ENCODE measurements at places on chromosomes 7 and 10. TPM values are rescaled to one million over a fixed set of nuclear protein-coding genes. Genes with fewer than 3 reads are reported as not detected.

DNA sequence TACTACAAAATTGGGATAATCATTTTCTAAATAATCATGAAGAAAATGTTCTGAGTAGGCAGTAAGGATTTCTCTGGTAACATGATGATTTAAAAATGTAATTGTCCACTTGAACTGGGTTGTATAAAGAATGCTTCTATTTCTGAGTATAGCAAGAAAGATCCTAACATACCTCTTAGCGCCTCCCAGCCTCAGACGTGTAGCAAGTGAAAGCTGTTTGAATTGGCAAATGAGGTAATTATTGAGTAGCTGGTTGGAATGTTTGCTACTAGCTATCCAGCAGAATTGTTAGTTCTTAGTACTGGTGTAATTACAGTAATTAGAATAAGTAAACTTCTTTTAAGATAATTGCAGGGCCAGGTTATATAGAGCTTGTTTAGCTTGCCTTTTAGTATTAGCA lies 47.9 kb downstream of the SEPTIN7 start:
- no peak overlapping the region for H3K4me3 ChIP-seq
- no peak for DNase-seq
- peaks cover 3% of the 10 kb centered on the region for H3K4me1 ChIP-seq
- no peaks in the 10 kb centered on the region for H3K27me3 ChIP-seq

DNA sequence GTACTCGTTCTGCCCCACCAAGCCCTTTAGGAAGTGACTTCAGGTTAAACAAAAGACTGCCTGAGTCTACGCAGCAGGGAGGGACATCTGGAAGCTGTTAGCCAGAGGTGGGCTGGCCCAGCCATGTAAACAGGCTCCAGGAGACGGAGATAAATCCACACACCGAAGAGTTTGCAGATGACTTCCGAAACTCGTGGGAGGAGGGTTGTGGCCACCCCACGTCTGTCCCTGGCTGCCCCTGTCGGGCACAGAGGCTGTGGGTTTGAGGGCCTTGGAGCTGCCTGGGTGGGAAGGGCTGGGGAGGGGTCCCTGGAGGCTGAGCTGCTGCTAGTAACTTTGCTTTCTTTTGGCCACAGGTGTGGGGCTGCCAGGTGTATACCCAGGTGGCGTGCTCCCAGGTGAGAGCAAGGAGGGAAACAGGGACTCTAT lies 15.6 kb downstream of the ELN start:
- no peak overlapping the region for H3K27ac ChIP-seq
- H3K4me1 ChIP-seq: no peaks in the 10 kb centered on the region
- H3K4me3 ChIP-seq: no peak overlapping the region

DNA sequence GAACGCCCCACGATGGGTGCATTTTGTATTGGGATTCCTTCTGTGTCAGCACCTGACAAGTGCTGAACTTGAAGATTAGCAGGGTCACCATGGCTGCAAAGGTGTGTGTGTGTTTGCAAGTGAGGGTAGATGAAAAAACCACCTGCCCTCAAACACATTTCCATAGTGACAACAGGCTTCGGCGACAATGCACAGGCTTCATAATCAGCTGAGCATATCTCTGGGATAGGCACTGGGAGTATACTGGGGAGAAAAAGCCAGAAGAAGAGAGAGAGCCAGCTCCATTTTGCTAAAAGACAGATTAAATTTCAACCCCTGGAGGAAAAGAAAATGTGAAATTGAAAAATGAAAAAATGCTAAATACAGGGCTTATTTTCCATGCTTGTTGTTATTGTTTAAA lies 656.1 kb downstream of the INHBA start:
- no peaks in the 10 kb centered on the region for H3K36me3 ChIP-seq
- H3K4me3 ChIP-seq: no peak overlapping the region
- no peak for DNase-seq
- no peaks in the 10 kb centered on the region for H3K4me1 ChIP-seq
- H3K27ac ChIP-seq: no peak overlapping the region

GRCh38 chr7:17952387-17952786 lies 12.1 kb upstream of the SNX13 start:
- no peaks in the 10 kb centered on the region for H3K36me3 ChIP-seq
- DNase-seq: no peak
- no peak overlapping the region for H3K4me3 ChIP-seq
- H3K4me1 ChIP-seq: no peaks in the 10 kb centered on the region
- H3K27ac ChIP-seq: no peak overlapping the region

DNA sequence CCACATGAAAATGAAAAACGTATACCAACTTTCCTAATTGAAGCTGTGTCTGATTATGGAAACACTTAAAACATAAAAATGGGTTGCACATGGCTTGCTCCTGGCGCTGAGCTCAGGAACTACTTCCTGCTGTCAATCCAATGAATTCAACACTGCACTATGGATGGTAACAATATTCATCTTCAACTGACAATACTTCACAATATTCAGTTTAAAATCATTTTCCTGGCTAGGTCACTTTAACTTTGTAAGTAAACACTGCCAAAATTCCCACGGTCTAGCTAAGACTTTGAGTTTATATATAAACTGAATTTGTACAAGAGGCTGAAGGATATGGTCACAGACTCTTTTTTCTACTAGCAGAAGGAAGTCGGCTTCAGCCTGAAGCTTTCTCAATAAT lies 556.9 kb downstream of the TNS3 start:
- no peak for DNase-seq
- H3K4me3 ChIP-seq: no peak overlapping the region
- H3K4me1 ChIP-seq: no peaks in the 10 kb centered on the region
- H3K36me3 ChIP-seq: no peaks in the 10 kb centered on the region
- H3K27ac ChIP-seq: no peak overlapping the region

GRCh38 chr7:121023683-121024511 lies 35.4 kb downstream of the CPED1 start:
- no peak for DNase-seq
- H3K36me3 ChIP-seq: no peaks in the 10 kb centered on the region
- H3K27me3 ChIP-seq: no peaks in the 10 kb centered on the region

DNA sequence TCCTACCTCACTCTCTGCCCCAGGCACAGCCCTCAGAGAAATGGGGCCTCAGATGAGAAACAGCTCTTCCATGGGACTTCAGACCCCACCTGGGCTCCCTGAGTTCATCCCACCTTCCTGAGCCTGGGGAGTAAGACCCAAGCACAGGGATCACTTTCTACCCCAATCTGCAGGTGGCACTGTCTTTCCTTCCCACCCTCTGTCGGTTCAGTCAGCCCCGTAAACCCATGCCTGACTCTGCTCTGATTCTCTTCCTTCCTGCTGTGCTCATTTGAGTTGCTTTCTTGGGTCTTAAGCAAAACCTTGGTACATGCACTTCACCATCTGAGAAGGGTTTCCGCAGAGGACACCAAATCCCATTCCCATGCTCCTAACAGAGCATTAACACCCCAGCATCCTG lies 306.4 kb upstream of the CDC14C start:
- no peak for DNase-seq
- no peaks in the 10 kb centered on the region for H3K27me3 ChIP-seq
- no peak overlapping the region for H3K4me3 ChIP-seq
- no peaks in the 10 kb centered on the region for H3K4me1 ChIP-seq

DNA sequence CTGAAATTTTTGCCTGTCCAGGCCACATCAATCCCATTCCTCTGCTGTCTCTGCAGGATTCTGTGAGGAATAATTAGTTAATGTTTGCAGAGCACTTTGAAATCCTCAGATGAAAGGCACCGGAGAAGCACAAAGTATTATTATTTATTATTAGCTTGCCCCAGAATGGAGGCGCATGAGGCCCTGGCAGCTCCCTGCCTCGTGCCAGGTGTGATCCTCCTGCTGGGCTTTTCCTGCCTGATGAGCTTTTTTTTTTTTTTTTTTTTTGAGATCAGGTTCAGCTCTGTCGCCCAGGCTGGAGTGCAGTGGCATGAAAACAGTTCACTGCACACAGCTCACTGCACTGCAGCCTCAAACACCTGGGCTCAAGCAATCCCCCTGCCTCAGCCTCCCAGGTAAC lies 65.2 kb downstream of the TCF7L2 start:
- H3K36me3 ChIP-seq: no peaks in the 10 kb centered on the region
- no peak for DNase-seq
- no peaks in the 10 kb centered on the region for H3K4me1 ChIP-seq
- H3K27me3 ChIP-seq: no peaks in the 10 kb centered on the region

DNA sequence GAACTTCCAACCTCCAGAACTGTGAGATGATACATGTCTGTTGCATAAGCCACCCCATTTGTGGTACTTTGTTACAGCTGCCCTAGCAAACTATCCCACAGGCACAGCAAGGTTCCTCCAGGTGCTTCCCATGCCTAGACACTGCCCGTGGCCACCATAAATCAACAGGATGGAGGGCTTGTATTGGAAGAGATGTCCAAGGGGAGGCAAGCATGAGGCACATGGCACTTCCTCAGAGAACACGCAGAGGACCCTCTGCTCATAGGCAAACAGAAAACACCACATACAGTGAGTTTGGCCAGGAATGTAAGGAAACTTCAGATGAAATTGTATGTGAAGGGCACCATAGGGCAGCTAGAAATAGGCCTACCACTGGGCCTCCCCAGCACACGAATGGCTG lies 291.1 kb downstream of the GRID1 start:
- no peaks in the 10 kb centered on the region for H3K27me3 ChIP-seq
- no peaks in the 10 kb centered on the region for H3K4me1 ChIP-seq
- H3K36me3 ChIP-seq: no peaks in the 10 kb centered on the region
- peak; percentile 1 for DNase-seq
- no peak overlapping the region for H3K27ac ChIP-seq

- no peaks in the 10 kb centered on the region for H3K27me3 ChIP-seq
- H3K4me1 ChIP-seq: peaks cover 11% of the 10 kb centered on the region
- H3K36me3 ChIP-seq: no peaks in the 10 kb centered on the region
- H3K4me3 ChIP-seq: no peak overlapping the region
- DNase-seq: peak; percentile 32
- H3K27ac ChIP-seq: no peak overlapping the region
These were observed 182.0 kb downstream of the CUX1 start for GRCh38 chr7:101999393-101999792.

DNA sequence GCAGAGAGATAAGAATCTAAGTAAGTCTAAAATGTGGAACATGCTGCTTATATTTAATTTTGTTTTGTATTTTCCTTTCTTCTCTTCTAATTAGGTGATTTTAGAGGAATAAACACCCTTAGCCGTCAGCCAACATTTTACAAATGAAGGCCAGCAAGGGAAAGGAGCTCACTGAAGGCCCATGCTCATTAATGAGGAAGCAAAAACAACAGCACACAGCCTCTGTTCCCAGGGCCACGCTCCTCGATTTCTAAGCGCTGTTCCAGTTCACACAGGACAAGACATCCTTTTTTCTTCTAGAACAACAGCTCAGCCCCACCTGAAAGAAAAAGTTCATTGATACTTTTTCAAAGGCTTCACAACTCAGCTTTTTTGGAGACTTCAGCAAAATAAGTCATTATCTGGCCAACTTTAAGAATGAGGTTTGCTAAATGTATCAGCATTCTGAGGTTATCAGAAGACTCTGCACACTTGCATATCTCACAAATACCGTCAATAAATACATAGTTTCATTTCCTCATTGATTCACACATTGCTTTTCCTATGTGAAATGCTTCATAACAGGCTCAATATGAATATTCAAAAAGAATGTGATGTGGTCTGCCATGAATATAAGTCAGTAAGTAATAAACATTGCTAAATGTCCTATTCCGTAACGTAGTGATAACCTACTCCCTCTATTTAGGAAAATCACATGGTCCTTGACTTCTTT lies 34.8 kb upstream of the SFMBT2 start:
- no peak overlapping the region for H3K27ac ChIP-seq
- no peak for DNase-seq
- H3K4me1 ChIP-seq: no peaks in the 10 kb centered on the region
- H3K27me3 ChIP-seq: no peaks in the 10 kb centered on the region
- H3K36me3 ChIP-seq: no peaks in the 10 kb centered on the region

GRCh38 chr7:8724080-8724718 lies 290.8 kb downstream of the NXPH1 start:
- H3K4me3 ChIP-seq: no peak overlapping the region
- no peaks in the 10 kb centered on the region for H3K36me3 ChIP-seq
- no peaks in the 10 kb centered on the region for H3K27me3 ChIP-seq
- peak; percentile 60 for DNase-seq
- no peaks in the 10 kb centered on the region for H3K4me1 ChIP-seq

Gene CYP3A4
- not detected for total RNA-seq

Gene PDE6C
- not detected for total RNA-seq

Gene CNNM1
- total RNA-seq: 0.85 TPM

Gene COBL
- 42.7 TPM for total RNA-seq

Gene KLF14
- not detected for total RNA-seq

Gene OR2A12
- total RNA-seq: not detected

Gene PBLD
- total RNA-seq: 33.5 TPM

Gene PIK3CG
- total RNA-seq: 8.6 TPM
